ENCODE measurements at places on chromosomes 13 and 19.

GRCh38 chr19:56221851-56222250, 19.8 kb downstream of the ZSCAN5C start:
- DNase-seq: no peak

DNA sequence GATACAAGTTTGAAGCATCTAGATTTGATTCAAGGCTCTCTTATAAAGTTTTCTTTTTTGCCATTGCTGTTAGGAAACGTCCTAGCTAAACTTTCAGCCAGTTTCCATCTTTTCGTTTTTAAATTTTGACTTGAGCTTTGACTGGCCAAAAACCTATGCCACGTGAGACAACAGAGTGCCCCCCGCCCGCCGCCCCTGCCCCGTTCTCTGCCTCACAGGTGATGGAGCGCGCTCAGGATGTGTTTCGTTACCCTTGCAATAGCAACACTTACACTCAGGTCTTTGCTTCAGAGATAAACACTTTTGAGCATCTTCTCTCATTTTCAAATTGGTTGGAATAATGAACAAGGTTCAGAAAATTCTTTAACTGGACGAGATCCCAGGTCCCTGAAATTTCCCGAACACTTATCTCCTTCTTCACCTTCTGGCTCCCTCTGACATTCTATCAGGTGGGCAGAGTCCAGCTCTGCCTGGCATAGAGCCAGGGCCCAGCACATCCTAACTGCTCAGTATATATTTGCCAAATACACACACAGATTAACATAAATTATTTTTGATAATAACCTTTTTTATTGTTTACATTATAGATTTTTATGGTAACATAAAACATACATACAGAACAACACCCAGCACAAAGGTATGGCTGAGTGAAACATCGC, 301.1 kb downstream of the IRS2 start:
- DNase-seq: no peak

DNA sequence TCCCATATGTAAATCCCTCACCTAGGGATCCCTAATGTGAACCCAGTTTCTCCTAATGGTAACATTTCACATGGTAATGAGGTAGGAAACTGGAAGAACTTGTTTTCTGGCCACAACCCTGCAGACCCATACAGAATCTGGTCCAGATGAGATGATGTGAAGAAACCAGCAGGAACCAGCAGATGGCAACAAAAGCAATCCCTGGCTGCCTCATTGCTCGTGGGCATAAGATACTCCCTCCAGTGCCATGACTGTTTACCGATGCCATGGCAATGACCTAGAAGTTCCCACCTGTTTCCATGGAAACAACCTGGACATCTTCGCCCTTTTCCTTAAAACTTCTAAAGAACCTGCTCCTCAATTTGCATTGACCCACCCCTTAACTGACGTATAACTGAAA, 1.4 kb upstream of the CD209 start:
- no peak for DNase-seq

DNA sequence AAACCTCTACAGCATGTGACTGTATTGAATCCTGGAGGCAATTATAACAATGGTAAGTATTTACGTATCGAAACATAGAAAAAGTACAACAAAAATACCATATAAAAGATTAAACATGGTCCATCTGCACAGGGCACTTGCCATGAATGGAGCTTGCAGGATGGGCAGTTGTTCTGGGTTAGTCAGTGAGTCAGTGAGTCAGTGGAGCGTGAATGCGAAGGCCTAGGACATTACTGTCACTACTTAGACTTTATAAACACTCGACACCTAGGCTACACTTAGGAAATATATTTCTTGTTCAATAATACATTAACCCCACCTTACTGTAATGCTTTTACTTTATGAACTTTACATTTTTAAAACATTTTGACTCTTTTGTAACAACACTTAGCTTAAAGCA, 35.6 kb upstream of the TMTC4 start:
- DNase-seq: no peak

- no peak for DNase-seq
Observed at GRCh38 chr13:89324582-89324981, 1653.4 kb downstream of the SLITRK5 start.

- no peak for DNase-seq
Observed at GRCh38 chr13:51283371-51283770, 56.1 kb upstream of the SERPINE3 start.

DNA sequence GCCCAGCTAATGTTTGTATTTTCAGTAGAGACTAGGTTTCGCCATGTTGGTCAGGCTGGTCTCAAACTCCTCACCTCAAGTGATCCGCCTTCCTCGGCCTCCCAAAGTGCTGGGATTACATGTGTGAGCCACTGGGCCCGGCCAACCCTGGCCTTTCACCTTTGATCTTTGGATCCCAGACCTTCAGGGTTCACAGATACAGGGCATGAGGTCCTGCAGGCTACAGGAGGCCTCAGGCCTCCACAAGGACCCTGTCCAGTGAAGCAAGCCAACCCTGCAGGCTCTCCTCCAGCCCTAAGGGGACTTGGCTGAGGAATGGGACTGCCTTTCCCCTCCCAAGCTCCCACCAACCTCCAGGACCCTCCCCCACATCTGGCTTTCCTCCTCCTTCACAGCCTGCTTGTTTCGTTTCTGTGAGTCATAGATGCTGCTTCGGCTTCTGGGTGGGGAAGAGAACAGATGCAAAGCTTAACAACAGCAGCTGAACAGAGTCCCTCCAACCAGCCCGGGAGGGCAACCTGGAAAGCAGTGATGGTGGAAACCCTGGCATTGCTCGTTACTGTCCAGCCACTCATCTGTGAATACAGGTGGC, 11.8 kb downstream of the ARHGEF18 start:
- no peak for DNase-seq

DNA sequence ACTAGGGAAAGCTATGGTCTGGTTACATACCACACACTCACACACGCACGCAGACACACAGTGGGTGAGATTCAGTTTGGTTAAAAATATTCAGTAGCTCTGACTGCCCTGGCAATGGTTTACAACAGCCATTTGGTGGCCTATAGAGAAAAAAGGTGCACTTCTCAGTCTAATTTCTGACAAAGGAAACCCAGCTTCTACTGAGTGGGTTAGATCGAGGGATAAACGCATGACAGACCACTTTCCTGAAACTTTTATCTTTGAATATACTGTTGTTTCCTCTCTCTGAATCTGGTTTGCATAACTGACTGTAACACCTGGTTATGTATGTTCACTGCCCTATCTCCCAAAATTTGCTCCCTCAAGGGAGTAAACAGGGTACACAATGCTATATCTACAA, 2.5 kb downstream of the LIG4 start:
- DNase-seq: no peak

GRCh38 chr13:36778083-36778671, 40.8 kb upstream of the RFXAP start:
- DNase-seq: no peak

GRCh38 chr13:92951273-92951890, 275.2 kb upstream of the GPC6 start:
- no peak for DNase-seq

DNA sequence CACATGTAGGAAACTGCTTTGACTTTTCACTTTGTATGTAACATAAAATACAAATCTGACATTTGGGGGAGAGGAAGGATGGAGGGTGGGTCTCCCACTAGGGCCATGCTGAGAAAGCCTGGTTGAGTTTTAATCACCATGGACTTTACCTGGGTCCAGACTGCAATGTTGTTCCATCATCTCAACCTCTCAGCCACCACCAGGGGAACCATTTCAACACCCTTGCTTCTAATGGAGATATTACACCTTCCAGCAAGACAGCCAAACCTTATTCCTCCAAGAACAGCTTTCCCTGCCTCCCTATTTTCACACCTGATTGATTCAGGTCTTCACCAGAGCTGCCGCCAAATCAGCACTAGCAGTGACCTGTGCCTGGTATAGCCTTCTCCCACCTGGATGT, 56.0 kb downstream of the ZAR1L start:
- DNase-seq: no peak

GRCh38 chr19:35090506-35091214, 25.0 kb upstream of the FXYD3 start:
- peak; percentile 63 for DNase-seq

DNA sequence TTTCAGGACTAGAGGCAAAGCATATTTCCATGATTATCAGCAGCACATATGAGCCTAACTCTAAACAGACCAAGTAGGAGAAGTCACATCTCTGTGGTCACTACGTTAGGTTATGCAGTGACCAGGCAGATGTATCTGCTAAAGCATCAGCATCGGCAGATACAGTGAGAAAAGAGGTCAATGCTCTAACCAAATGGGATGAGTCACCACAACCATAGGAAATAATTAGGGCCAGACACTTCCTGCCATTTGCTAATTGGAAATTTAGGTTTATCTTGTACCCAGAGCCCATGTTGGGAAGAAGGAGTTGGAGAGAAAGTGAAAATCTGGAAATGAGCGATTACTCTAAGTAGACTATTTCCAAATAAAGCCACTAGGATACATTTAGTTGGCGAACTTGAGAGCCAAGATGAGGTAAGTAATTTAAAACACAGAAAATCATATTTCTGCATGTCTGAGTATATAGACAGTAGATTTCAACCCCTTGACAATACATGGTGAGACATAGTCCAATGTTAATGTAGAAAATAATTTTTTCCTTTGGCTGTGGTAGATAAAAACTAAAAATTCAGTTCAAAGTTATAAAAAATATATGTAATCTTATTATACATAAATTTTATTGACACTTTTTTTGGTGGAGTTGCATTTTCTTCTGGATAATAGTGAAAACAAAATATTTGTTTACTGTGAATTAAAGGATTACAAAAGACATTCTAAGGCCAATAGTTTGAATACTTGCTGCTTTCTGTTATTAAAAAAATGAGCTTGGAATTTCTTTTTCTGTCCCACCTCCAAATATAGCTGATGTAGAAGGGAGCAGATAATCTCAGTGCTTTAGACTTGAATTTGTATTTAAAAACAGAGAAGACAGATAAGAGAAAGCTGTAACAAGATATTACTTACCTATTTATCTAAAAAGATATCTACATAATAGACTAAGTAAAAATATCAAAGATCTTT, 104.4 kb upstream of the CSNK1A1L start:
- DNase-seq: no peak

GRCh38 chr13:20441056-20441455, 84.6 kb downstream of the CRYL1 start:
- no peak for DNase-seq

- no peak for DNase-seq
Observed at GRCh38 chr13:50274181-50274580, 258.9 kb downstream of the KCNRG start.

DNA sequence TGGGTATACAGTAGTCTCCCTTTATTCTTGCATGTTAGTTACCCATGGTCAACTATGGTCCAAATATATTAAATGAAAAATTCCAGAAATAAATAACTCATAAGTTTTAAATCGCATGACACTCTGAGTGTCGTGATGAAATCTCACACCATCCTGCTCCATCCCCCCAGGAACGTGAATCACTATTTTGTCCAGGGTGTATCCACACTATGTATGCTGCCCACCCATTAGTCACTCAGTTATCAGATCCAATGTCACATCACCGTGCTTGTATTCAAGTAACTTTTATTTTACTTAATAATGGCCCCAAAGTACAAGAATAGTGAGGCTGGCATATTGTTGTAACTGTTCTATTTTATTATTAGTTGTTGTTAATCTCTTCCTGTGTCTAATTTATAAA, 115.8 kb upstream of the SERP2 start:
- no peak for DNase-seq

GRCh38 chr13:71015516-71015915, 851.5 kb downstream of the DACH1 start:
- DNase-seq: no peak

DNA sequence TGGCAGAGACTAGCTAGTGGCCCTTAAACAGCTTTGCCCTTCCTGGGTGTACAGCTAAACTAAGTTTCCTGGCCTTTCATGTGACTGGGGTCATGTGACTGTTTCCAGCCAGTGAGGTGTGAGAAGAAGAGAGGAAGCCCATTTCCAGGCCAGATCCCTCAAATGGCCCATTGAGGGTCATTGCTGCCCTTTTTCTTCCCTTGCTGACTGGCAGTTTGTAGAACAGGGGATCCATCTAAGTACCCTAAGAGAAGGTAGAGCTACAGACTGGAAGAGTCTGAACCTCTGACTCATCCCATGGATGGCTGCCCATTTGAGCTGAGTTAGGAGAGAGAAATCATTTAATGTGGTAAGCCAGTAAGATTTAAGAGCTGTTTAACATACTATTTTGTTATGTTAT, 2.8 kb downstream of the SWSAP1 start:
- no peak for DNase-seq

DNA sequence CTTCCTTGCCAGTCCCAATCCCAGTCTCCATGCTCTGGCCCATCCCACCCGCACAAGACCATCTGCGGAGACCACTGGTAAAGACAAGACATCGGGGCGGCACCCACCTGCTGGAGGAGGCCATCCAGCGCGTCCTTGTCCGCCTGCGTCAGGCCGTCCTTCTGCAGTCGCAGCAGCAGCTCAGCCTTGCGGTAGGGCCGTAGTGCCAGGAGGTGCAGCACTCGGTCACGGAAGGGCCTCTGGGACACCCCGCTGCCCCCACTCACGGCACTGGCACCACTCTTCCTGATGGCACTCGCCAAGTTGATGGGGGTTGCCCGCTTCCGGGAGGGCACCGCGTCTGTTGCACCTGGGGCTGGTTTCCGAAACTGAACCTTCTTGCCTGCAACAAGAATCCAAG, 23.5 kb upstream of the ISYNA1 start:
- no peak for DNase-seq

DNA sequence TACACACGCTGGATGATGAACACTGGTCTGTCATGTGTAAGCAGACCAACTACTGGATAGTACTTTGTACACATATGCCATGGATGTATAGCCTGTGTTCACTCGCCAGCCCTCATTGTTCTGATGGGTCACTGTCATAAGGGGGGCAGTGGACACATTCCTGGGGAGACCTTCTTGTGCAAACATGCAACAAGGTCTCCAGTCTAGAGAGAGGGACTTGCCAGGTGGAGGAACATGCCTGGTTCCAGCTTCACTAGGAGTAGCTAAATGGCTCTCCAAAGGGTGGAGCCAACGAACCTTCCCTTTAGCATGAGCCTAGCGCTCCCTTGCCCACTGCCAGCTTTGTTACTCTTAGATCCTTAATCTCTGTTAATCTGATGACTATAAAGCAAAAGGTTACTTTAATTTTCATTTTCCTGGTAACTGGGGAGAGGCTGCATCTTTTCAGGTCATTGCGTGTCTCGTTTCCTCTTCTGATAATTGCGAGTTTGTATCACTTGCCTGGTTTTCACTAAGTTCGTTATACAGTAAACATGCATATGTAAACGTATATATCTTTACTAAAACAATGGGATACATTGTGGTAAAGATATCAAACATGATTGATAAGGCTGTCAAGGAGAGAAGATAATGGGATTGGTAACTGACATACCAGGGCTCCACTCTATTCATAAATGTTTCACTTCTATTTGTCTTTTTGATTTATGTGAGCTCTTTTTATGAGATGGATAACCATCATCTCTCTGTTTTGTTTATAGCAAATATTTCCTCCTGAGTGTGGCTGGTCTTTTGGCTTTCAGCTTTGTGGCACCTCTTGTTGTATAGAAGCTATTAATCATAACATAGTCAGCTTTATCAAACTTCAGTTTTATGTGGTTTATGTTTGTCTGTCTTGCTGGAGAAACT, 235.2 kb upstream of the SGCG start:
- no peak for DNase-seq
